ENCODE measurements at places on chromosomes 5 and 9. TPM values are rescaled to one million over a fixed set of nuclear protein-coding genes. Genes with fewer than 3 reads are reported as not detected.

The CCDC127 gene
- 6.3 TPM for total RNA-seq

GRCh38 chr9:36896296-36896695 is 137.8 kb downstream of the PAX5 start:
- no peak for DNase-seq

DNA sequence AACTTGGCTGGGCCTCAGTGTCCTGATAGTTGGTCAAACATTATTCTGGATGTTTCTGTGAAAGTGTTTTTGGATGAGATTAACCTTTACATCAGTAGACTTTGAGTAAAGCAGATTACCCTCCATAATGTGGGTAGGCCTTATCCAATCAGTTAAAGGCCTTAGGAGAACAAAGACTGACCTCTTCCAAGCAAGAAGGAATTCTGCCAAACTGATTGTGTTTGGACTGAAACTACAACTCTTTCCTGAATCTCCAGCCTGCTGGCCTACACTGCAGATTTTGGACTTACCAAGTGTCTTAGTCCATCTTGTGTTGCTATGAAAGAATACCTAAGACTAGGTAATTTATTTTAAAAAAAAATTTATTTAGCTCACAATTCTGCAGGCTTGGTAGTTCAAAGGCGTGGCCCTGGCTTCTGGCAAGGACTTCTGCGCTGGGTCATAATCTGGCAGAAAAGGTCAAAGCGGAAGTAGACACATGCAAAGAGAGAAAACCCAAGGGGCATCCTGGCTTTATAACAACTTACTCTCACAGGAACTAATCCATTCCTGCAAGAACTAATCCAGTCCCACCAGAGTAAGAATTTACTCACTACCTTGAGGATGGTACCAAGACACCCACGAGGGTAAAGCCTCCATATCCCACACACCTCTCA is 8.6 kb upstream of the ARHGEF37 start:
- no peak for DNase-seq

The PCDHA12 gene
- total RNA-seq, result 0.10 TPM

- DNase-seq, result no peak
These were observed 87.4 kb downstream of the PTCD2 start for GRCh38 chr5:72407541-72407940.

The NKD2 gene
- 7.3 TPM for total RNA-seq

The NUTM2G gene
- total RNA-seq, result not detected

DNA sequence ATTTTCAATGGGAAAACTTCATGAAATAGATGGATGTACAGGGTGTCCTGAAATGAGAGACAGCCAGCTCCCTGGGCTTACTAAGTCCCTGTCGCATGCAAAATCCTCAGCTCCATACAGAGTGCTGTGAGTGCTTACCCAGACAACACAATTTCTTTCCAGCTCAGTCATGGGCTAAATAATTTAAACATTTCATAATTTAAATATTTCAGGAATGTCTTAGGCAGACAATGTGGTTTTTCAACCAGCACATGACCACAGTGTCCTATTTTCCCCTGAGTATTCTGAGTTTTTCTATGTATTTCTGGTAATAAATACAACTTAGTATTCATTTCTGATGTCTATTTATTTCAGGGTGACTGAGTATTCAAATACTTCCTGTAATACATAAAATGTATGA is 188.5 kb upstream of the SNX2 start:
- no peak for DNase-seq

The ZNF883 gene
- total RNA-seq, result 3.8 TPM
